Uterus (tissue), 4 donors: ENCODE measurements at places on chromosomes 1 and 21. TPM values are rescaled to one million over a fixed set of nuclear protein-coding genes. Genes with fewer than 3 reads are reported as not detected.

Gene OVAAL
- total RNA-seq: not detected

Gene CIART
- 30.3 TPM for total RNA-seq

DNA sequence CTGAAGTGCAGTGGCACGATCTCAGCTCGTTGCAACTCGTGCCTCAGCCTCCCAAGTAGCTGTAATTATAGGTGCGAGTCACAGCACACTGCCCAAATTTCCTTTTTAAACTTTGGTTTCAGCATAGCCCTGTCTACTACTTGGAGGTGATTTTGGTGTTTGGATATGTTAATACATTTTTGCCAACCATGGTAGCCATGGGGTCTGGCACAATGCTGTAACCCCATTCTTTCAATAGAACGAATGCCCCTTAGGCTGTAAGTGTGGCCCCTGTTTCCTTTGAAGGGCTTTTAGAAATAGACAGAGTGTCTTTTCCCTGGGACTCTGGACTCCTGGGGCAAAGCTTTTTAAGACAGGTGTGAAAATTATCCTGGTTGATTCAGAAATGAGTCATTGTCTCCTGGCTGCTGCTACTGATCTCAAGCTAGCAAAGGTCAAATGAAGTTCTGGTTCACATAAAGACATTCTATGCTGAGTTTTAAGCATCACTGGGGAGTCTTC is 141.1 kb upstream of the RUNX1 start:
- no peak for DNase-seq

- DNase-seq: peak; percentile 78
Measured at GRCh38 chr1:19643602-19644394, at the start of gene NBL1. Gene NBL1, plus strand, starts transcription at chr1:19644311. Its CDS starts 10,720 bp downstream, at chr1:19655031.

DNA sequence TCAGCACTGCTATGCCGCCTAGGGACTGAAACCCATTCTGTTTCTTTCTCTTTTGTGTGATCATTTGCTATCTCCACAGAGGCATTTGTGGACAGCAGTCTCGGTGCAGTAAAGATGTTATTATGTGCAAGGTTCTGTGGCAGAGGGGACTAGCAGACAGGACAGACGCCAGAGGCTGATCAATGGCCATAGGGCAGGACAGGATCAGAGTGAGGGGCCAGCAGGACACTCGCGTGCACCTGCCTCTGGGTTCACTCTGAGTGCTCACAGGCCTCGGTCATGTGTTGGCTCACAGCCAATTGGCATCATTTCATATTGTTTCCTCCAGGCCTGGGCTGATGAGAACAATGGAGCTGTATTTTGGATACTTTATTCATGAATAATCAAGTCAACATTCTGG is 212.6 kb downstream of the TGFB2 start:
- peak; percentile 19 for DNase-seq
